EL (cell line): ENCODE measurements at places on chromosomes 11 and 22.

- DNase-seq = no peak
Observed at GRCh38 chr11:69472541-69473275, 8.8 kb upstream of the LINC01488 start.

DNA sequence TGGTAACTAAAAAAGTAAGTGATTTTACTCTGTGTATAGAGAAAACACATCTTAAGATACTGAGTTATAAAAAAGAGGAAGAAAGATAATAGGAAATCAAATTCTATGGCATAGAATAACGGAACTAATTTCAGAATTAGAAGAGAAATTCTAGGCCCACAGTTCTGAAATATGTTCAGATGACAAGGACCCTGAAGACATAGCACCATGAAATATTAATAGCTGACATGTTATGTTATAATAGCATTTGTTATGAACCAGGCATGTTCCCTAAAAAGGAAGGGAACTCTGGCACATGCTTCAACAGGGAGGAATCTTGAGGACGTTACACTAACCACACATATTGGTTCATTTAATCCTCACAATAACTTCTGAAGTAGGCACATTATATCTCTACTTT is 32.7 kb downstream of the PRDM10 start:
- no peak for DNase-seq

DNA sequence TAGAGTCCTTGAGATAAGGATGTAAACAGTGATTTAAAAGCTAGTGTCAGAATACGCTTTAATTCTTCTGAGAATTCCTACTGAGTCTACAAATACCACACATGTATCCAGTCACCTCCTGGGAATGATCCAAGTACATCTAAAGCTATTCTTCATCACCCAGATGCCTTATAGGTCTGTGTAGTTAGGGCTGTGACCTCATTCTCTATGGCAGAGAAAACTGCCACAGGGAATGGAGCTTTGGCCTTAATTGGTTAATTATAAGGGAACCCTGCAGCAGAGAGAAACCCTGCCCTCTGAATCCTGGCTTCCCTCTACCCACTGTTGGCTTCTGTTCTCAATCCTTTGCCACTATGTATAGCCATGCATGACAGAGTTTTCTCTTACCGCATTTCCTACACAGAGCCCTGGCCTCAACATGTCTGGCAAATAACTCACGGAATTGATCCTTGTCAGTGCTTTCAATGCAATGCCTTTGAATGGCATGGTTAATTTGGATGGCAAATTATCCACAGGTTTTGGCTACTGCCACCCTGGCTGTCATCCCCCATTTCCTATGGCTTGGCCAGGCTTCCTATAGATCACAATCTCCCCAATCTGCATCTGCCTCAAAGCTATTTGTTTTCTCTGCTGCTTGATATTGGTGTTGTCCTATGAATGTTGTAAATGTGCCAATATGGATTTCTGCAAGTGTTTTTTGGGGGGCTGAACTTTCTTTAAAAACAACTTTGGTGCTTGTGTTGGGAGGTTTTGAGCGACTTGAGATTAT is 2.9 kb downstream of the DIXDC1 start:
- peak; percentile 88 for DNase-seq

- no peak for DNase-seq
Observed at GRCh38 chr11:134340354-134340964, 8.7 kb downstream of the GLB1L2 start.
